IPS-NIHi11 (cell line): ENCODE measurements at places on chromosomes 16 and 17.

GRCh38 chr16:89117975-89118289 is 24.3 kb downstream of the ACSF3 start:
- no peak for DNase-seq

DNA sequence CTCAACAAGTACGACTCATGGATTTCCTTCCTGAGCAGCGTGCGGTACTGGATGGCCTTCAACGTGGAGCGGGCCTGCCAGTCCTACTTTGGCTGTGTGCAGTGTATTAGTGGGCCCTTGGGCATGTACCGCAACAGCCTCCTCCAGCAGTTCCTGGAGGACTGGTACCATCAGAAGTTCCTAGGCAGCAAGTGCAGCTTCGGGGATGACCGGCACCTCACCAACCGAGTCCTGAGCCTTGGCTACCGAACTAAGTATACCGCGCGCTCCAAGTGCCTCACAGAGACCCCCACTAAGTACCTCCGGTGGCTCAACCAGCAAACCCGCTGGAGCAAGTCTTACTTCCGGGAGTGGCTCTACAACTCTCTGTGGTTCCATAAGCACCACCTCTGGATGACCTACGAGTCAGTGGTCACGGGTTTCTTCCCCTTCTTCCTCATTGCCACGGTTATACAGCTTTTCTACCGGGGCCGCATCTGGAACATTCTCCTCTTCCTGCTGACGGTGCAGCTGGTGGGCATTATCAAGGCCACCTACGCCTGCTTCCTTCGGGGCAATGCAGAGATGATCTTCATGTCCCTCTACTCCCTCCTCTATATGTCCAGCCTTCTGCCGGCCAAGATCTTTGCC is 9.0 kb downstream of the HAS3 start:
- DNase-seq: no peak

DNA sequence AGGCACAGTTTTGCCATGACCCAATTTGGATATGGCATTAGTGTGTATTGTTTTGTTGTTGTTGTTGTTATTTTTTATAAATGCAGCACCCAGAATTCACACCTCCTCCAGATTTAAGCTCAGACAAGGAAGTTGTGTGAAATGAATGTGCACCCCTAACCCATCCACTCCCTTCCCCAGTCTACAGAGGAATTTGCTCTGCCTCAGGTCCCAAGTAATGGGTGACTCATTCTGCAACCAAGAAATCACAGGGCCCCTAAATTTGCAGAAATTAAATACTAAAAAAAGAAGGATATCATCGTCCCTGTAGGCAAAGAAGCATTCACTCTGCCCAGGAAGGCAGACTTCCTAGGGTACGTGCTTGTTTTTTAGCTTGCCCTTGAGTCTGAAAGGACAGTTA is 62.3 kb downstream of the CLEC16A start:
- no peak for DNase-seq

DNA sequence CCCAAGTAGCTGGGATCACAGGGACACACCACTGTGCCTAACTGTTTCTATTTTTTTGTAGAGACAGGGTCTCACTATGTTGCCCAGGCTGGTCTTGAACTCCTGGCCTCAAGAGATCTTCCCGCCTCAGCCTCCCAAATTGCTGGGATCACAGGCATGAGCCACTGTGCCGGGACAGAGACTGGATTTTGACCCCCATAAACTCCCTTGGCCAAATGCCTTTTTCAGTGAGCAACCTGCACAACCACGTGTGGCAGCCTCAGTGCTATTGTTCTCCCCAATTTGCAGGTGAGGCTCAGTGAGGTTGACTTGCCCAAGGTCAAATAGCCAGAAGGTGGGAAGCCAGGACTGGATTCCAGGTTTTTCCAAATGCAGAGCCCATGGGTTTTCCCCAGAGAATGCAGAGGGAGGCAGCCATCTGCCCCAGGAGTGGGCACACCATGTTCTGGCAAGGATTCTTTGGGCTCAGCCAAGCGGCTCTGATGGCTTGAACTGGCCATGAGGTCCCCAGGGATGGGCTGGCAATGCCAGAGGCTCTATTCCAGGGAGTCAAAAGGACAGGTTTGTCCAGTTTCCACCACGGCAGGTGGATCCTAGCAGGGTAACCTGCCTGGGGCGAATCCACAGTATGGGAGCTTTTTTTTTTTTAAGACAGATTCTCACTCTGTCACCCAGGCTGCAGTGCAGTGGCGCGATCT is 1.8 kb downstream of the IL27 start:
- no peak for DNase-seq

DNA sequence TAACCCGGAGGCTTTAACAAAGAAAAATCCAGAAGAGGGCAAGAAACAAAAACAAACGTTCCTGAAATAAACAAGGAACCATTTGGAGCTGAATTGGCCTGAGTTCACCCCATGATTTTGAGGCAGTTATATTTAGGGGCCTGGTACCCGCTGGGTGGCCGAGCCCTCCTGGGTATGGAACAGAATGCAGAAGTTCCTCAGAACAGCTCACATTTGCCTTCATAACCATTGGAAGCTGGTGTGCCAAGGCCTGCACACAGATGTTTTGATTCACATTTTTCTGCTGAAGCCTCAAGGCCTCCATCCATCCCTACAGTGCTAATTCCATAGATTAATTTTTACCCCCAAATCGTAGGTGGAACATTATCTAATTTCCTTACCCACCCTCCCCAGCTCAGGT is 3.3 kb upstream of the ZFHX3 start:
- no peak for DNase-seq

DNA sequence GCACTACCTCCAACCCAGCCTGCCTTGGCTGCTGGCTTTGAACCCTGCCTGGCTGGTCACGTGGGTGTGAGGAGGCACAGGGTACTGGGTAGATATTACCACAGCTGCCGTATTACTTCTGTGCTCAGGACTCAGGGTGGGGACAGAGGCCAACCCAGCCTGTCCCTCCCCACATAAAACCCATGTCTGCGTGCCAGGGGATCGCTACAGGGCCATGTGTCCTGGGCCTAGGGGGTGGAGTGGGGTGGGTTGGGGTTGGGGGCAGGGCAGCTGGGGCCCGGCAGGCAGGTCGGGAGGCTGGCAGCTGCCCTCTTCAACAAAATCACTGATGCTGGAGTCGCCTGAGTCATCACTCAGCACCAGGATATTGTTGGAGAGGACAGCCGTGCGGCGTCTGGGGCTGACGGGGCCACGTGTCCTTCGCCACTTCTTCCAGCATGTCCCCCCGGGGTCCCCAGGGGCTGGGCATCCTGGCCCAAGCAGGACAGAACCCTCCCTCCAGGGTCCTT is 39.7 kb upstream of the PVALEF start:
- DNase-seq: no peak

- no peak for DNase-seq
Measured at GRCh38 chr16:4372001-4372577, 441 bp downstream of the VASN start.

DNA sequence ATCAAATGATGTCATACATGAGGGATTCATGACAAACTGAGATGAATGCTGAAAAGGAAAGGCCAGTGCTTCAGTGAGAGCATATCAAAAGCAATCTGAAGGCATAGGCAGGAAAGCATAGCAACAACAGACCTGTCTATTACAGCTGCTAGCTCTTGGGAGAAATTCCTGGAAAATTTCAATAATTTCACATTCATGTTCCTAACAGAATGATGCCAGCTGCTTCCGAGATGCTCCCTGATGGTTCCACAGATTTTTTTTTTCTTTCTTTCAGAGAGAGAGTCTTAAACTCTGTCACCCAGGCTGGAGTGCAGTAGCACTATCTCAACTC is 50.3 kb upstream of the CLEC3A start:
- DNase-seq: no peak

DNA sequence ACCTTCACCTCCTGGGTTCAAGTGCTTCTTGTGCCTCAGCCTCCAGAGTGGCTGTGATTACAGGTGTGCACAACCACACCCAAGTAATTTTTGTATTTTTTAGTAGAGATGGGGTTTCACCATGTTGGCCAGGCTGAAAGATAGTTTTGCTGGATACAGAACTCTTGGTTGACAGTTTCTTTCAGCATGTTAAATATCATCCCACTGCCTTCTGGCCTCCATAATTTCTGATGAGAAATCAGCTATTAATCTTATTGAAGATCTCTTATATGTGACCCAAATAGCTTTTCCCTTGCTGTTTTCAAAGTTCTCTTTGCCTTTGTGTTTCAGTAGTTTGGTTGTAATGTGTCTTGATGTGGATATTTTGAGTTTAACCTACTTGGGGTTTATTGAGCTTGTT is 50.3 kb upstream of the BRD7 start:
- DNase-seq: no peak

GRCh38 chr17:83154311-83155127 is 75.1 kb downstream of the METRNL start:
- no peak for DNase-seq

DNA sequence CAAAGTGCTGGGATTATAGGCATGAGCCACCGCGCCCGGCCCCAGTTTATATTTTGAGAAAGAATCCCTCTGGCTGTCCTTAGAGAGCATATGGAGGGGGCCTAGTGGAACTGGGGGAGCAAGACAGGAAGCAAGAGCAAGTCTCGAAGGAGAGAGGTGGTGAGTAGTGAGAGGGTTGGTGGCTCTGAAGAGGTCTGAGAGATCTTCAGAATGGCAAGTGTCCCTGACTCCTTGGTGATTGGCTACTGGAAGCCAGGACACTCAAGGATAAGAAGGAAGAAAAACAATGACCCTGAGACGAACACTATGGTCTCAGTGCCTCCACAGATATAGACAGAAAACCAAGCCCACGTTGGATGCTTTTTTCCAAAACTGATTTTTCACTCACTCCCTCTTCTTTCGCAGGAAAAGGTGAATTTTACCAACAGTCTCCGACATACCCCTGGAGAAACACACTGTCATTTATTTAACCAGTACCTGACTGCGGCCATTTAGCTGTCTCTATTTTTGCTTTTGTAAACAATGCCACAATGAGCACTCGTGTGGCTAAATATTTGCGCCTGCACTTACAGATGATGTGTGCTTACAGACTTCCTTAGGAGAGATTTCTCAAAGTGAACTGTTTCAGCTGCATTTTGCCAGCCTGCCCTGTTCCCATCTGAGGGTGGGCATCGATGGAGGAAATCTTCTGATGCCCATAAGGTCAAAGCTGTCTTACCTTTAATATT is 15.9 kb upstream of the DOK4 start:
- no peak for DNase-seq

DNA sequence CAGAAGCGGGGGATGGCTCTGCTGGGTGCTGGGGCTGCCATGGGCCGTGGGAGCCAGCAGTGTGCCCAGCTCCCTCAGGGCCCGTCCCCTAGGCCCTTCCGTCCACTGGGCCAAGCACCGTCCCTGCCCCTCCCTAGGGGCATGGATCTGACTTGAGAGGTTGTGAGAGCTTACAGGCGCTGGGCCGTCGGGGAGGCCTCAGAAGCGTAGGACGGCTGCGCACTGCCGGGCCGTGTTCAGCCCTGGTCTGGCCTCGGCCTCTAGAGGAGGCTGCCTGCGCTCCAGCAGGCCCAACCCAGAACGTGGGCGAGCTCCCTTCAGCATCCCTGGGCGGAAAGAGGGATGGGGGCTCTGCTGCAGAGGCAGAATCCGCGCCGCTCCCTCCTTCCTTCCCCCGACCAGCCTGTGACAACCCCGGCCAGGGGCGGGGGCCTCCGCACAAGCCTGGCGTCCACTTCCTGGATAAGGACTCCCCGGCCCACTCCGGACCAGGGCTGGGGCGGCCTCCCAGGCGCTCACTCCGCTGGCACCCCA is 685 bp upstream of the MPG start:
- DNase-seq: peak; percentile 70

GRCh38 chr17:70225276-70225675 is 55.9 kb downstream of the KCNJ2 start:
- no peak for DNase-seq

- no peak for DNase-seq
Measured at GRCh38 chr17:42287305-42287976, 857 bp upstream of the STAT5A start.

- DNase-seq: no peak
Measured at GRCh38 chr17:77036136-77036840, 104.5 kb upstream of the SEC14L1 start.

DNA sequence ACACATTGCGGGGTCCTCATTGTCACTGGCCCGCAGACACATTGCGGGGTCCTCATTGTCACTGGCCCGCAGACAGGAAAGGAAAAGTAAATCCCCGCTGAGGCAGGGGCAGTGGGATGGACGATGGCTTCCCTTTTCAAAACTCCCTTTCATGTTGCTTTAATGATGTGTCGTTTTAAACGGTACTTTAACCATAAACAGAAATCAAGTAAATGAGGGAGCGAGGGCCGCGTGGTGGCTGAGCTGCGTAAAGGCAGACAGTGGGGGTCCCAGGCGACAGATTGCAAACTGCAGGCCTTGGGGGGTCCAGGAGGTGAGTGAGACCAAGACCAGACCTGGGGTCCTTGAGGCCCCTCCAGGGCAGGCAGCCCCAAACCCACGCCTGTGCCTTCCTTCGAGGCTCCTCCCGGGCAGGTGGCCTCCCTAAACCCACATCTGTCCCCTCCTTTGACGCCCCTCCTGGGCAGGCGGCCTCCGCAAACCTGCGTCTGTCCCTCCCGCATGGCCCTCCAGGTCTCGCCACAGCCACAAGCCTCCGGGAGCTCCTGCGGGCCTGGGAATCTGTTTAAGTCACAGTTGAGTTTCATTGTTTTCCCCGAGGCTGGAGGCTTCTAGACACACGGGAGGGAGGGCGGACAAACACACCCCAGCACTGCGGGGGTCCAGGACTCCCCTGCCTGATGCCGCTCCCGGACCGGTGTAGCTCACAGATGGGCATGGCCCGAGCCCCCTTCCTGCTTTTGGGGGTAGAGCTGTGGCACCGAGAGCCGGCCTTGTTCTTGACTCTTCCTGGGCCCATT is 7.3 kb downstream of the PIEZO1 start:
- DNase-seq: no peak

DNA sequence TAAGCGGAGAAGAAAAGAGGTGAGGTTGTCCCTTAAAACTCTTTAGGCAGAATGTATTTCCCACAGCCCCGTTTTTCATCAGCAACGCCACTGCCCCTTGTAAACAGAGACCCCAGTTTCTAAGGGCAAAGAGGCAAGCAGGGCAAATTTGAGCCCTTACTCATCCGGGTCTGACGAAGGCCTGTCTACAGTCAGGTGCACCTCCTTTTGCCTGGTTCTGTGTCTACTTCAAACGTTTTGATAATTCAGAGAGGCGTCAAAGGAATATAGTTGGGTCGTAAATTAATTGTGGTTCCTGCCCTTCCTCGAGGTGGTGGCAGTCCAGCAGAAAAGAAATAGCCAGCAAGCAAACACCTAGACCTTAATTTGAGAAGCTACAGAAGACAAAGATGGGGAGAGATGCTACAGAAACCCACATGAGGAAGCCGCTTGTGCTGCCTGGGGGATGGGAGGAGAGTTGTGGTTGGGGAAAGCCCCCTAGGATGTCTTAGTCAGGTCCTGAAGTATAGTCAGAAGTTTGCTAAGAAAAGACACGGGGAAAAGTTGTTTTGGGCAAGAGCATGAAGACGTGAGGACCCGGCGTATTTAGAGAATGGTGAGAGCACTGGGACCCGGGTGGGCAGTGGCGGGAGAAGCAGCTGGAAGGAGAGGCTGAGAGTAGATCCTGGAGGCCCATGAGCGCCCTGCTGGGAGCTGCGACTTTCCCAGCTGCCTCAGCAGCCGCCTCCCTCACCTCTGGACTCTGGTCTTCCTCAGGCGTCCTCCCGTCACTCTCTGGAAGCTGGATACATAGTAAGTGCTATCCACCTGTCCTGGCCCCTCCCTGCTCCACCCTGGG is 2.4 kb downstream of the FBRS start:
- DNase-seq: no peak
